Bronchial smooth muscle cell (primary cell): ENCODE measurements at places on chromosomes 5 and 9. TPM values are rescaled to one million over a fixed set of nuclear protein-coding genes. Genes with fewer than 3 reads are reported as not detected.

PFDN1 gene
- 21.9 and 30.7 TPM in 2 replicates for total RNA-seq

PGM5 gene
- 49.6 and 121 TPM in 2 replicates for total RNA-seq

MEGF9 gene
- total RNA-seq: 5.9 and 7.9 TPM in 2 replicates

TNFSF8 gene
- not detected in 2 replicates for total RNA-seq

FOXD4 gene
- 0.09 and 0.16 TPM in 2 replicates for total RNA-seq

GNA14 gene
- total RNA-seq: 0.09 and 0.16 TPM in 2 replicates

GPR151 gene
- total RNA-seq: not detected in 2 replicates

CARD6 gene
- total RNA-seq: 11.8 and 12.1 TPM in 2 replicates

OLFM1 gene
- 1.1 and 4.5 TPM in 2 replicates for total RNA-seq

NR5A1 gene
- total RNA-seq: not detected in 2 replicates

PANK3 gene
- total RNA-seq: 12.0 and 18.4 TPM in 2 replicates

SLC24A2 gene
- total RNA-seq: not detected in 2 replicates

SPATA31C1 gene
- total RNA-seq: not detected in 2 replicates

TICAM2 gene
- 3.0 and 4.1 TPM in 2 replicates for total RNA-seq

LCN1 gene
- not detected in 2 replicates for total RNA-seq

C1QTNF2 gene
- total RNA-seq: 0.32 and 0.86 TPM in 2 replicates

SPINK6 gene
- not detected in 2 replicates for total RNA-seq
